ENCODE measurements at places on chromosomes 3 and 15. TPM values are rescaled to one million over a fixed set of nuclear protein-coding genes. Genes with fewer than 3 reads are reported as not detected.

- DNase-seq, result peak; percentile 17
These were observed 80.9 kb downstream of the FRMD4B start for GRCh38 chr3:69305011-69305410.

DNA sequence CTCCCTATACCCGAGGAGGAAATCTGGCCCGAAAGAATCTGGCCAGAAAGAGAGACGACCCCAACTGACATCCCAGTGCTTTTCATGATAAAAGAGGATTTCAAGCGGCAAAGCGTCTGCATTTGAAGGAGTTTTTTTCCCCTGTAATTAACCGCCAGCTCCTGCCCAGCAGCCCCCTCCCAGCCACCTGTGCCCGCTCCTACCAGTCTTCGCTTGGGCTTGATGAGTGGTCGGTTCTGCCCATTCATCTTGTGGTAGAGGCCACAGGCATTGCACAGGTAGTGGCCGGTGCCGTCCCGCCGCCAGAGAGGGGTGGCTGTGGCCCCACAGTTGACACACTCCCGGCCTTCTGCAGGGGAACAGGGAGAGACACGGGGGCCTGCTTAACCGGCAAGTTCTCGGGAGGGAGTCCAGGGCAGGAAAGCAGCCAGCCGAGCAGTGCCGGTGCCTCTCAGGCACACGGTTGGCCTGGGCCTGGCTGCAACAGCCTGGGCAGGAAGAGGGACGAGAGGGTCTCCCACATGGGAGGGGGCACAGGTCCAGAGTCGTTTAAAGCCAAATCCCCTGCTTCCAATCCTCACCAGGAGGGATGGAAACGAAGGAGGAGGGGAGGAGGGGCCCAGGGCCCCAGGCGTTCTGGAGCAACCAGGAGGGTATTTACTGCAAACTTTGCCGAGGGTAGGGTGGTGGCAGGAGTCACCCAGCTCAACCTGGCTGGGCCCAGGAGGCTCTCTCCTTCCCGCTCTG is 9.2 kb downstream of the GATA2 start:
- DNase-seq, result no peak

- no peak for DNase-seq
These were observed 26.0 kb upstream of the MCTP2 start for GRCh38 chr15:94205366-94205765.

DNA sequence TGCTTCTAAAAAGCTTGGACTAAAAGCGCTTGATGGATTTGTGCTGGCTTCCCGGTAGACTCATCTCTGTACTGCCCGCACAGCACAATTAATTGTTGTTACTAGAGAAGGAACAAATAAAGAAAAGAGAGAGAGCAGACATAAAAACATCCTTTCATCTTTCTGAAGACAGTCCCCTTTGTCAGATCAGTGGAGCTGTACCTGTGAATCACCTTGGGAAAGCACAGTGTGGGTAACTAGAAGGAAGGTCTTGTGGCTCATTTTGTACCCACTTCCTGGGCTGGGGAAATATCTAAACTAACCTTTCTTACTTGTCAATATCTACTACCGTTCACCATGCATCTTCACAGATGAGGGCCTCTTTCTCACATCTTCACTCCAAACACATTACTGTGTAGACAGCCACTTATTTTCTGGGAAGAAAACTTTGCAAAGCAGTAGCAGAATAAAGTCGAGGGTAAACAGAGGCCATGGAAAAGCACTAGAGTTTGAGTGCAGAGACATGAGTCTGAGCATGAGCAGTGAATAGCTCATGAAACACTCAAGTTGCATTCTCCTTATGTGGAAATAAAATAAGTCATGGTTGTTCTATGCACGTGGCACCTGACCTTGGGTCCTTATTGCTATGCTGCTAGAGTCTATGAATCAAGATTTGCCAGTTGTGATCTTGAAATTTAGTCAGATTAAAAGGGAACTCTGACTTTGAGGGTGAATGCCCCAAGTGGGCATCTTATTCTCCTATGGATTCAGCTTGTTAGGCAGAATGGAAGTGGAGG is 169.3 kb downstream of the LPP start:
- peak; percentile 54 for DNase-seq

DNA sequence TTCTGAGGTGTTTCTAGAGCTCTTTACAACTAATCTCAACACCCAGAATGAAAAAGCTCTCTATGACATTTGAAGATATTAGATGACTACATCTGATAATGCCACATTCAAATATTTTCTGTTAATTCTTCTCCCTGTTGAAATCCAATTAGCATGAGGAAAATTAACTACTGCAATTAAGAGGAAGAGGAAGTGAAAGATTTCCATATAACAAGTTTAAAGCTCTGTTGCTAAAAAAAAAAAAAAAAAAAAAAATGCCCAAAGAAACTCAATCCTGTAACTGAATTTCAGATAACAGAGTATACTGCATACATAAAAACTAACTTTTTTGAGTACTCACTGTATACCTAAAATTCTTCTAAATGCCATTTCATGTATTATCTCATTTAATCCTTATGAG is 109.8 kb downstream of the TNIK start:
- DNase-seq, result no peak

CALML4 gene
- 3.2 TPM for total RNA-seq

Measured in CD4-positive, CD25-positive, alpha-beta regulatory T cell (primary cell).